ENCODE measurements at places on chromosomes 12 and 14.

DNA sequence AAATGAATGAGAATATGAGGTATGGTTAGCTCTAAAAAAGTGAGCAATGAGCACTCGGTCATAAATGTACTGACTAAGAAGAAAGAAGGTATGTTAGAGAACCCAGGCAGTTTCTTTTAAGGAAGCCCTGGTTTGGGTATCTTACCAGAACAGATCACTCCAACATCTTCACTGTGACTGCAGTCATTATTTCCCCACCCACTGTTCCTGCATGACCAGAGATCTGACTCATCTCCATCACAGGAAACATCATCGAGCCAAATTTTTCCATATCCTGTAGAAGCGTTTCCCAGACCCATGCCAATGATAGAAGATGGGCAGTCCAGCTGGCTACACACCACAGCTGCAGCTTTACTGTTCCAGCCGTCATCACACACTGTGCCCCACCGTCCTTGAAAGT, 48.0 kb downstream of the CD163L1 start:
- peak; percentile 51 for DNase-seq

- no peak for DNase-seq
Measured at GRCh38 chr12:112331886-112332285, 50.3 kb downstream of the HECTD4 start.

DNA sequence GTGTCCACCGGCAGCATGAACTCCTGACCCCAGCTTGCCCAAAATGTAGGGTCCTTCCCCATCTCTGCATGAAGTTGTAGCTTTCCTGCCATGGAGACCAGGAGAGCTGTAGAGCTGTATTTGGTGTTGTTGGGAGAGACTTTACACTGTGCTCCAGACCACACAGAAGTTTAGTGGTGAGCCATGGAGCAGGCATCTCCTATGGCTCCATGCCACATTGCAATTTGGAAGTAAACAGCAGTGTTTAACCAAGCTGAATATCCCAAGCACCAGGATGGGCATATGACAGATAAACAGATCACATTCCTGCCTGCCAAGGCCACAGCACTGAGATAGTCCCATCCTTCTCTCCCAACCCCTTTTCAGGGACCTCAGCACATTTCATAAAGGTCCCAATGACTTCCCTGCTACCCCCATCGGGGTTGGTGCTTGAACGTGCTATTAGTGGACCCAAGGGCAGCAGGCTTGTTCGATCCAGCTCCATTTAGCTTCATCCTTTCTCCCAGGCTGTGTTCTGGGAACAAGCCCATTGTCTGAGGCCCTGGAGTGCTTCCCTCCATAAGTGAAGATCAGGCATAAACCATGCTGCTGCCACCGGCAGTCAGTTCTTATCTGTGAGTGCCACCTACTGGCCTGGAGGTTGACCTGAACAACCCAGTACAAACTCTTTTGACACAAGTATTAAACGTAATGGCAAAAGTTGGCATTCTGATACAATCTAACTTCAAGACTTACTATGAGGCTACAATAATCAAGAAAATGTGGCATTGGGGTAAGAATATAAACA, 172.3 kb upstream of the ATXN7L3B start:
- DNase-seq, result peak; percentile 46

GRCh38 chr14:81931828-81932227, 398.2 kb upstream of the SEL1L start:
- no peak for DNase-seq

GRCh38 chr14:67571991-67572323, 28.1 kb downstream of the PIGH start:
- DNase-seq, result no peak

- peak; percentile 87 for DNase-seq
Measured at GRCh38 chr12:47504775-47505446, 200.9 kb downstream of the RPAP3 start.

DNA sequence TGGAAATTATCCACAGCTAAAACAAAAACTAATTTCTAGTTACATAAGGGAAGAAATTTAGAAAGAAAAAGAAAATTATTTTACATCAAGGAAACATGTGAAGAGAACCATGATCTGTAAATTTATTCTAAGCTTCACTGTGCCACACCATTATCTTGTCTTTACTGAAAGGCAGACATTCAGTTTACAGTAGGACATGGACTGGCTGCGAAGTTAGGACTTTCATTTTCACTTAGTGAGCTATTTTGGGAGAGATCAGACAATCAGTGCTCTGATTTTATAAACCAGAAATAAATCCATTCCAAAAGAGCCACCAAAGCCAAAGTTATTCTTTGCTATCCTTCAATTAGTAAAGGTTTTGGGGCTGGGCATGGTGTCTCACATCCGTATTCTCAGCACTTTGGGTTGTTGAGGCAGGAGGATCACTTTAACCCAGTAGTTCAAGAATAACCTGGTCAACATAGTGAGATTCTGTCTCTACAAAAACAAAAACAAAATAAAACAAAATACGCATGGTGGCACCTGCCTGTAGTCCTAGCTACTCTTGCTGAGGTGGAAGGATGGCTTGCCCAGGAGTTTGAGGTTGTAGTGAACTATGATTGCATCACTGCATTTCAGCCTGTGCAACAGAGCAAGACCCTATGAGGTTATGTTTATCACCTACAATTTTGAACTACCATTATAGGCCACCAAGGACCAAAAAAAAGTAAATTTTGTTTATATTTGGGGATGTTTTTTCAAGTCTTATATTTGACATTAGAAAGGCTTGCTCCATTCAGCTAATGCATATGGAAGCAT, 1084.8 kb upstream of the ATXN7L3B start:
- DNase-seq, result no peak

DNA sequence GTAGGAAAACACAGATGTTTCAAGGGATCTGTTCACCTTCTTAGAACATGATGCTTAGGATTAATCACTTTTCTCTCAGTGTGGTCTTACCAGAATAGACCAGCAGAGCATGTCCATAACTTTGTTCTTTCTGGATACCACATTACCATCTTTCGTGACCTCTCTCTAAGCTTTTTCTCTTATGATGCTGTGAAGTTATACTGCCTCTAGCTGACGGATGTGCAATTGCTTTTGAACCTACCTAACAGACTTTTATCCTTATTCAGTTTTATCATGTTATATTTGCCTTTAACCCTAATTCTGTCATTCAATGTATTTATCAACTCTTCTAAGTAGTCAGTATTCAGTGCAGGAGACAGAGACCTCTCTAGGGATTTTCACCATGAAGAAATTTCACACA, 246.7 kb downstream of the DACT1 start:
- no peak for DNase-seq

DNA sequence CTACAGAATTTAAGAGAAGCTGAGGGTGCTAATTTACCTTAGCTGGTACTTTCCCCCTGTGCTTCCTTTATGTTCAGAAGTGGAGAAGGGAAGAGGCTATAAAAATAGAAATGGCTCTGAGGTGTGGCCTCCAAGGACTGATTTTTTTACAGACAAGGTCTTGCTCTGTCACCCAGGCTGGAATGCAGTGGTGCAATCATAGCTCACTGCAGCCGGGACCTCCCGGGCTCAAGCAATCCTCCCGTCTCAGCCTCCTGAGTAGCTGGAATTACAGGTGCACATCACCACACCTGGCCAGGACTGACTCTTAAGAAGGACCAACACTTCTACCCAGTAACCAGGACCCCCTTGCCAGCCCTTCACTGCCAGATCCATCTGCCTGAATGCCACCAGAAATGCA, 23.9 kb upstream of the NAP1L1 start:
- peak; percentile 20 for DNase-seq

DNA sequence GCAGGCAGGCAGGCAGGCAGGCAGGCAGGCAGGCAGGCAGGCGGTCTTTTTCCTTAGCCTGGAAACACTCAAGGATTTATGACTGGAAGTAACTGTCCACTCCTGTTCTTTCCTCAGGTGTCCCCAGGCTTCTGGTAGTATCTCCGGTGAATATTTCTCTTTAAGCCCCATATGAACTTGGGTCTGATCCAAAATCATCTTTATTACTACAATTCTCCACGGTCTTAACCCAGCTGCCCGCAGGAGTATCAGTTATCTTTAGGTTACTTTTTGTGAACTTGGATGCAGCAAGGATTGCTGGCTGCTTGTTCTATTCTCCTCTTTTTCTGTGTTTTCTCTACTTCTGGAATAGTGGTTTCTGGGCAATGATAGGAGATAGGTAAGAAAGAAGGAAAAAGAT, 3.3 kb downstream of the CSRNP2 start:
- no peak for DNase-seq

GRCh38 chr12:59927032-59927431, 331.2 kb downstream of the SLC16A7 start:
- peak; percentile 44 for DNase-seq

GRCh38 chr12:1948883-1949282, 30.4 kb upstream of the CACNA2D4 start:
- DNase-seq, result no peak

DNA sequence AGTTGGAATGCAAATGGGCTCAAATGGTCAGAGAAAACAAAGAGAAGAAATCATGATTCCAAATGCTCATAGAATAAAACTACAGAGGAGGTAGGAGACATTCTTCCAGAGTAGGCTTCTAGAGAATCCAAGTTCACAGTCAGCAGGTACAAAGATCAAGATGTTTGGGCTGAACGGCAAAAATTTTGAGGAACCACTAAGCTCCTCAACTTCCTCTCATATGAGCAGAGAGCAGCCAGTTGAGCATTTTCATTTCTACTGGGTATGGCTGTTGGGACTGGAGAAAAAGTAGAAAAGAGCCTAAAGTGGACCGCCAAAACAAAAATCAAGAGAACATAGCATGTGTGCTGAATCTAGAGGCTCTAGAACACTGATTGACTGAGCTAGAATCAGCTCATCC, 73.8 kb upstream of the ARID2 start:
- no peak for DNase-seq

GRCh38 chr12:94157981-94158411, 9.6 kb downstream of the PLXNC1 start:
- no peak for DNase-seq

DNA sequence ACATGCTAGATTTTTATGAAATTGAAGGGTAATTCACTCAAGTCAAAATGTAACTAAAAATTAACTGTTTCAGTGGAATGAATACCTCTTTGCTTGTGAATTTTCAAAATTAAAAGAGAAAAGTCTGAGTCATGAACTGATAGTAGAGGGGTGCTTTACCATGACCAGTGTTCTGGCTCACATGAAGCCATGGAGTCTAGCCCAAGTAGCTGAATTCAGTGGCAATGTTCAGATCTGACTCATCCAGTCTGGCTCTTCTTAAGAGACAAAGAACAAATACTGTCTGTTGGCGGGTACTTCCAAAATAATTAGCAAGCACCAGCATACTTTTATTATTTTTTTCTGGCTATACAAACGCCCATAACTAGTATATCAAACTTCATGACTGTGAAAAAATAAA, 366.3 kb upstream of the GARIN6 start:
- no peak for DNase-seq

DNA sequence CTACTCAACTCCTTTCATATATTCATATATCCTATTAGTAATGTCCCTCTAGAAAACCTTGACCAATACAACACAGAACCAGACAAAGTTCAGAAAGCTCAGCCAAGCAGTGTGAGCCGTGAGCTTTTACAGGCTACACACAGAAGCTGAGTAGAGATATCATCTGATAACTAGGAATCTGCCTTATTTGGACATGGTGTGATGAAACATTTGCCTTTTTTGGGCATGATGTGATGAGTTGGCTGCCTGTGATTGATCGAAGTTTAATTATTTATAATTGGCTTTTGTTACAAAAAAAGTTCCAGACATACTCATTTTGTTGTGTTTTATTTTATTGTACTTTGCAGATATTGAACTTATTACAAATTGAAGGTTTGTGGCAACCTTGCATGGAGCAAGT, 46.6 kb downstream of the TESPA1 start:
- DNase-seq, result no peak

GRCh38 chr12:132279184-132279889, 50.1 kb downstream of the GALNT9 start:
- DNase-seq, result no peak

DNA sequence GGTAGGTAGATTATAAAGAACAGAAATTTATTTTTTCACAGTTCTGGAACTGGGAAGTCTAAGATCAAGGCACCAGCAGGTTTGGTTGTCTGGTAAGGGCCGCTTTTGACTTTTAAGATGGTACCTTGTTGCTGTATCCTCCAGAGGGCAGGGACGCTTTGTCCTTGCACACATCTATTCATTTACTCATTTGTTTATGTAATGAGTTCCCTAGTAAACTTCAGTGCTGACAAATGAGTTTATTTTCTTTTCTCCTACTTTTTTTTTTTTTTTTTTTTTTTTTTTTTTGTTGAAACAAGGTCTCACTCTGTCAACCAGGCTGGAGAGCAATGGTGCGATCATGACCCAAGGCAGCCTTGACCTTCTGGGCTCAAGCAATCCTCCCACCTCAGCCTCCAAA, 195.7 kb downstream of the FBXL14 start:
- peak; percentile 68 for DNase-seq

DNA sequence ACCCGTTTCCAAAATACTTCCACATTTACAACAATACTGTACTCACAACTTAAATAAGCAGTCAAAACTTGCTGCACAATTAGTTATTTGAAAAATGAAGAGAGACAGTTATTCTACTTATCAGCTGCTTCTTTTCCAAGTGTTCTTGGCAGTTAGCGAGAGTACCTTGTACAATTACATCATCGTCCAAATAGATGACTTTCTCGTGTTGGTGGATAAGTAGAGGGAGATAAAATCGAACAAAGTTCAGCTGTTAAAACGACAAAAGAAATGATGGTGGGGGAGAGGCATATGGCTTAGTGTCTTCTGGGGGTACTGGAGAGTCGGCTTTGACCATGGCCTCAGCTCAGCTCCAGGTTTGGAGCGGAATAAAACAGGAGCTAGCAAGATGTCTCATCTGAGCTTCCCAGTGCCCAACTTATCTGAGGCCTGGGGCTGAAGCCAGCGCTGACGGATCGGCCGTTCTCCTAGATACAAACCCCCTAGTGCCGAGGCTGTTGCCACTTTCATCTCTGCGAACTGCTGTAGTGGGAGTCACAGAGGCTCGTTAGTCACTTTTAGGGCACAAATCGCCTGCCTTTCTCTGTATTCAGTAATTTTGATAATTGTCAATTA, 31.7 kb downstream of the TDG start:
- DNase-seq, result no peak

- peak; percentile 87 for DNase-seq
Measured at GRCh38 chr14:60102389-60102788, 10.7 kb downstream of the PCNX4 start.

- peak; percentile 14 for DNase-seq
Measured at GRCh38 chr12:12608557-12608957, 3.1 kb upstream of the CREBL2 start.

GRCh38 chr14:21057803-21058675, at the start of gene RNASE8:
TSS of gene RNASE8 (plus strand) at chr14:21057822. CDS start at chr14:21057893, 71 bp downstream.
- DNase-seq, result peak; percentile 50

- no peak for DNase-seq
Measured at GRCh38 chr14:97262336-97262735, 465.2 kb downstream of the VRK1 start.

DNA sequence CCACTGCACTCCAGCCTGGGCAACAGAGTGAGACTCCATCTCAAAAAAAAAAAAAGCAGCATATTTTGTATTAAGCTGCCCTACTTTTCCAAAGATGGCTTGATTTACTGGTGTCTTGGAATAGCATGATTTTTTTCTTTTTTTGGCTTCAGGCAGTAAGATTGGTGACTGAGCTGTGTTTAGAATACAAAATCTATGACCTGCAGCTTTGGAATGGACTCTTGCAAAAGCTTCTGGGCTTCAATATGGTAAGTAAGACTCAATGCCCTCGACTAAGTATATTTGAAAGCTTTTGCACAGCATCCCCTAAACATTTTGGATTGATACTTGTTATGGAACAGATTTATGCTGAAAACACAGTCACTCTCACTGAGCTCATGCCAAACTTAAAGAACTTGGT, 87.8 kb downstream of the KNTC1 start:
- peak; percentile 28 for DNase-seq
